ENCODE measurements at places on chromosomes 13 and 19.

- DNase-seq: no peak
These were observed 13.5 kb downstream of the PPP1R13L start for GRCh38 chr19:45391346-45391745.

DNA sequence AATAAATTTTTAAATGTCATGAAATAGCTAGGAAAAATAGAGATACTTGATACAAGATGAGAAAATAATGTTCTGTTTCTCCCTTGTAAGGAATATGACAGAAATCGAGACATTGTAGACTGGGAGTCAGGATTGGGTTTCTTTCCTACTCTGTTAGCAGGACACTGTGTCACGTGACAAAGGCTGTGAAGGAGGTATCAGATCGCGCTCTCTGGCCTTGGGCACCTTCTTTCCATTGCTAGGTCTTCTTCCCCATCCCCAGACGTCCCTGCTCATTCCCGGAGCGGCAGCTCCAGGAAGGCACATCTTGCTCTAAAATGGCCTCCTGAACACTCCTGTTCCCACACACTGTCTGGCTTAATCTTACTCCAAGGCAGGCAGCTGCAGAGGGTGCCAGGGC lies 133.4 kb downstream of the TM9SF2 start:
- no peak for DNase-seq

GRCh38 chr13:40540328-40541044 lies 126.0 kb downstream of the FOXO1 start:
- DNase-seq: no peak

DNA sequence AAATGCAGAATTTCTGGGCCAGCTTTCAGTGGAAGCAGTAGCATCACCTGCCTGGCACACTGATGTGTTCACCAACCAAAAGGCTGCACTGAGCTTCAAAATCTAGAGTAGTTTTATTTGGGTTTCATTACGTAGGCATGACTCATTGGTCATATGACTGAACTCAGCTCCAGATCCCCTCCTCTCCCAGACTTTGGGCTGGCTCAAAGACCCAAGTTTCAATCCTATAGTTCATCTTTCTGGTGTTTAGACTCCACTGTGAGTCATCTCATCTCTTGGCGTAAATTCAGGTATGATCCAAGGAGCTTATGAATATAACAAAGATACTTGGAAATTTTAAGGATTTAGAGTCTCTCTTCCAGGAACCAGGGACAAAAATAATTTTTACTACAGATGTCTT lies 17.7 kb downstream of the ZMYM5 start:
- DNase-seq: no peak

- no peak for DNase-seq
These were observed 122.0 kb downstream of the SIPA1L3 start for GRCh38 chr19:38028913-38029510.

- DNase-seq: peak; percentile 60
These were observed 148.9 kb downstream of the SHISA2 start for GRCh38 chr13:25902891-25903341.

DNA sequence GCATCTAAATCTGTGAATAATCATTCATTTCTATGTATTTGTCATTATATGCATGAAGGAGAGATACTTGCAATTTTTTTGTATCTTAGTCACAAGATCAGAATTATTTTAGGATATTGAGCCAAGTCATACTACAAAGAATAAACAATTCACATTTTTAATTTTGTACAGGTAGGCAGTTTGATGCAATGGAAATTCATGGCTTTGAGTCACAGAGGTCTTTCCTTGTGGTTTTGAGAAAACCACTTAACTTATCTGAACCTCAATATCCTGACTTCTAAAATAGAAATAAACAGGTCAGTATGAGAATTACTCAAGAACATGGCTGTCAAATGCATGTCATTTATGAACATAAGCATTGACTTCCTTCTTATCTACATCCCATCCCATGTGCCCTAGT lies 221.4 kb upstream of the SLC10A2 start:
- no peak for DNase-seq

GRCh38 chr19:2627319-2627829 lies 75.1 kb downstream of the GNG7 start:
- no peak for DNase-seq

- no peak for DNase-seq
These were observed 184.3 kb downstream of the MYO16 start for GRCh38 chr13:108813587-108814170.

- DNase-seq: no peak
These were observed 78.2 kb upstream of the MIR17HG start for GRCh38 chr13:91269237-91269636.

DNA sequence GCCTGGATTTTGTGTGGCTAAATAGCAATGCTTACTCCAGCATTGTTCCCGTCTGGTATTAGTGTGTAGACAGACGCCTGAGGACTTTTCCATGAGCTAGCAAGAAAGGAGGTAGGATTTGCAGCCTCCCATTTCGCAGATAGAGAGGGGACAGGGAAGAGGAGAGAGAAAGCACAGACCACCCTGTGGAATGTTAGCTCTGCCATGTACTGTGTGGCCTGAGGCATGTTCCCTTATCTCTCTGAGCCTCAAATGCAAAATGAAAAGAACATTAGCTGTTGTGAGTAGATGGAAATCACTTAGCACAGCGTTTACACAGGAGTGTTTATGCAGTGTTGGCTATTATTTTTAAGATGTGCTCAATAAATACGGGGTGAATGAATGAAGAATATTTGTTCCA lies 45.5 kb downstream of the OLFM4 start:
- no peak for DNase-seq

DNA sequence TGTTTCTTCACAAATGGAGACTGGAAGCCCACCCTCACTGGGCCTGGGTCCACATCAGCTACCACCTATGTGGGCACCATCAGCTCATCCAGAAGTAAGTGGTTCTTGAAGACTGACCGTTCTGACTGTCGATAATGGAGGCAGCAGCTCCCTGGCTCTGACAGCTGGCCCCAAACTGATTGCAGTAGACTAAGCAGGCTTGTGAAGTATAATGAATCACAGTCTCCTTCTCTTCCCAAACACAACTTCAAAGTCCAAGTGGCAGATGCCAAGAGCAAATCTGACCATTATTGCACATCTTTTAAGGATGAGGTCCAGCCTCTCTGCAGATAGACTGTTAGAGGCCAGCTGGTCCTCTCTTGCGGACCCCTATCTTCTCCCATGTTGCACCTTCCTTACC lies 574.4 kb upstream of the KLF12 start:
- no peak for DNase-seq

DNA sequence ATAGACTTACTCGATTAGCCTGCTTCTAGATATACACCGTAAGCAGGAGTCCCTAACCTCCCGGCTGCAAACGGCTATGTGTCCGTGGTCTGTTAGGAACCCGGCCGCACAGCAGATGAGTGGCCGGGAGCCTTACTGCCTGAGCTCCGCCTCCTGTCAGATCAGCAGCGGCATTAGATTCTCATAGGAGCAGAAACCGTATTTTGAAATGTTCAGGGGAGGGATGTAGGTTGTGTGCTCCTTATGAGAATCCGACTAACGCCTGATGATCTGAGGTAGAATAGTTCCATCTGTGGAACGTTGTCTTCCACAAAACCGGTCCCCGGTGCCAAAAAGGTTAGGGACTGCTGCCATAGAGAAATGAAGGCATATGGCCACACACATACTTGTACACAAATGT lies 1491.9 kb downstream of the SLITRK5 start:
- no peak for DNase-seq

GRCh38 chr13:75395901-75396300 lies 86.1 kb downstream of the TBC1D4 start:
- no peak for DNase-seq

DNA sequence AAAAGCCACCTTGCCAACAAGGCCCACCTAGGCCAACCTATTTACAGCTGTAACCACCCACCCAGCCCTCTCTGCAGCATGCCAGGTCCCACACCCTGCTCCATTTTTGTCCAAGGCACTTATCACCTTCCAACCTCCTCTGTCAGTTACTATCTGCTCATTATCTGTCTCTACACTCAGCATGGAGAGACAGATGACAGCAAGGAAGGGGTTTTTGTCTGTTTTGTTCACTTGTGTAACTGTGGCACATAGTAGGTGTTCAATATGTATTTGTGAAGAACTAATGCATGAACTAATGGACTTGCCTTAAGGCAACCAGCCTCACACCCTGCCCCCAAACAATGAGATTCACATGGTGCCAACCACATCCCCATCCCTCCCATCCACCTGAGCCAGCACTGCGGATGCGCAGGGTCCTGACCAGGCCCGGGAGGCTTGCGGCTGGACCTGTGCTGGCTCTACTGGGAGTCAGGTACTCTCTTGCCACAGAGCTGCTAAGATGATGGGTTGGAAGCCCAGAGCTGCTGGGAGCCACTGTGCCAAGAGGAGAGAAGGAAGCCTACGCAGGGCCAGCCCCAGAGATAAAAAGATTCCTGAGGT lies 17.3 kb downstream of the DEDD2 start:
- no peak for DNase-seq

GRCh38 chr13:28754698-28755545 lies 36.2 kb upstream of the SLC46A3 start:
- DNase-seq: no peak

DNA sequence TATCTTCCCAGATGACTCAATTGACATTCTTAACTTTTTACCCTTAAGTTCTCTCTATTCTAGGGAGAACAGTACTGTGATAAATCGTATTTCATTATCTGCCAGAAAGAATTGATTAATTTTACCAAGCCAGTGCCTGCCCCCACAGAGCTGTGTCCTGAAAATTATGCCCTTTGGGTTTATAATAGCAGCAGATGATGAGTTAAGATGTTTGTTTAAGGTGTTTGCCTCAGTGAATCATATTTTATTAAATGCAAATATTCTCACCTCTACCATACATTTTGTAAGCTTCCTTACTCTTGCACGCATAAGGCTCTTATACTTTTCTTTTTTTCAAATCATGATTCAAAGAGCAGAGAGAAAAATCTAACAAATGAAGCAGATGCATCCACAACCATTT lies 318.6 kb downstream of the DCT start:
- DNase-seq: no peak

DNA sequence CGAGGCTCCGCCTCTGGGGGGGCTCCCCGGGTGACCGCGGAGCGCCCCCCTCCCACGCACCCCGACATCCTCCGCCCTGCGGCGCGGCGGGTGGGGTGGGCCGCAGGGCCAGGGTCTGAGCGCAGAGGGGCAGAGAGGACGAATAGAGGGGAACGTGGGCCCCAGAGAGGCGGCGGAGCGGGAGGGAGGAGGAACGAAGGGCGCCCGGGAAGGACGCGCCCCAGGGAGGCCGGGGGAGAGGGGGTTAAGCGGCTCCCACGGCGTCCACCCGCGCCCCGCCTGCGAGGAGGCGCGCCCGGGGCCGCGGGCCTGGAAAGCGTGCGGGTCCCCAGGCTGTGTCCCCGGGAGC lies 1.0 kb downstream of the HCN2 start:
- no peak for DNase-seq

DNA sequence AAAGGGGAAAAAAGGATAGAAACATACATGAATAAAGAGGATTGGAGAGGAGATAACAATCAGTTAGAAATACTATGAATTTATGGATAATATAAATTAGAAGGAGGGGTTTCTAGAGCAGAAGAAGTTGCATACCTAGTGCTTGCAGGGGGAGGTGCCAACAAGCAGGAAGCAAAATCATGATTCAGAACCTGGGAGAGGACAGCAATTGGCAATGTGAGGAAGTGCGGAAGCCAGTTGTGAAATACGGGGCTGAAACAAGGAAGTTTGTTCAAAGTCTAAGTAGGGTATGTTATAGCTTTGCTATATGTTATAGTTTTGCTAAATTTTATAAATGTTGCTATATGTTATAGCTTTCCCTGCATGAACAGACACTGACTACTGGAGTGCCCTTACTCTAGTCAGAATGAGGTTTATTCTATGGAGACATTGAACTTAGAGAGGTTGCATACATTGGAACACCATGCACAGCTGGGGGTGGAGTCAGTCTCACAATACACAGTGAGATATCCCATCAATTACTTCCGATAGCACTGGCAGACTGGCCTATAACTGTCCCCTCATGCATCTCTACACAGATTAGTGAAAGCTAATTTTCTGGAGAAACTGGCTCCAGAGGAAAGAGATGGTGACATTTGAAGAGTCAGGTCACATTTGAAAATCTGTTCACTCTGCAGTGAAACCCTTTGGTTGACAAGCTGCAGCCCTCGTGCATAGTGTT lies 92.1 kb downstream of the GPC6 start:
- no peak for DNase-seq

DNA sequence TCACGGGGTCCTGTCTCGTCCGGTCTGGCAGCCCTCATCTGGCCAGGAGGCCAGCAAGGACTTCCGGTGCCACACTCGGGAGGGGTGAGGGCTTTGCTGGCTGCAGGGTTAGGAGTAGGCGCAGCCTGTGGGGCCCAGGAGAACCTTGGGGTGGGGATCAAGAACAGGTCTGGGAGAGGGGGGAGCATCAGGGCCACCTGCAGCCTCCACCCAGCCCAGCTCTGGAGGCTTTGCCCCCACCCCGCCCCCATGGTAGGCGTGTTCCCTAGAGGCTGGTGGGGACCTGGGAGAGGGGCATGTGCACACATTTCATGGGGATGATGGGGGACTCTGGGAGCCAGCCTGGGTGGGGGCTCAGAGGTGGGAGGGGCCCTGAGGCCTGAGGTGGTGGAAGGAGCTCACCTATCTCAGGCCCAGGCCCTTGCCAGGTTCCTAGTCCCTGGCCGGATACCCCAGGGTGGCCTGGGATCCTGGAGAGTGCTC lies 23.3 kb downstream of the WTIP start:
- DNase-seq: peak; percentile 32

DNA sequence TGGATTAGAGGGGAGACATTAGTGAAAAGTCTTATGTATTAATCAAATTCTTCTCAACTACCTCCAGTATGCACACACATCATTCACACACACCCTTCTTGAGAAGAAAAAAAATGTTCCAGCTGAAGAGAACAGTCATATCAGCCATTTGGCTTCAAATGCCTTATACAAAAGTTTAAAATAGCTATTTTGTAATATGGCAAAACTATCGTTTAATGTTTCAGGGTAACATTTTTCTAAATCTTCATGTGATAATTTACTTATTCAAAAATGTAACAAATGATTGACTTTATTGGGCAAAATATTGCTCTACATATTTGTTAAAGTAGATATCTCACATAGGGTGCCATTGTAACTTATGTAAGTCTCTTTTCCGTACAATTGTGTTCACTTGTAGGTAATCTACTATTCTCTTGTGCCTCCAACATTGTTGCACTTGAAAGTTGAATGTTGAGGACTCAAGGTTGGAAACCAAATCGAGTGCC lies 13.6 kb downstream of the ZIC2 start:
- no peak for DNase-seq

DNA sequence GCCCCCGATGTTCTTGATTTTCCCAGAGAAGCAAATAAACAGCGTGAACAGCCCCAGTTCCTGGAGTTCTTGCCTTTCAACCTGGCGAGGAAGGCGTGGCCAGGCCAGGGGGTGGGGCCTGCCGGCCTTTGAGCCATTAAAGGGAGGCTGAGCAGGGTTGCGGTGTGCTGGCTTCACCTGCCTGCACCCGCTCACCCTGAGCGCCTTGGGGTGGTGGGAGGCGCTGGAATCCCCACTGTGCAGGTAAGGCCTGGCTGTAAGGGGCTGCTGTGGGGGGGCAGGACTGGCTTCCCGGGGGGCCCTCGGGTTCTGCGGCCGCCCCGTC lies 2.7 kb upstream of the MISP start:
- no peak for DNase-seq

- no peak for DNase-seq
These were observed 51.2 kb upstream of the ABCC4 start for GRCh38 chr13:95352486-95352885.

GRCh38 chr13:101343128-101343787 lies 73.0 kb downstream of the NALCN start:
- DNase-seq: no peak

- no peak for DNase-seq
These were observed 610 bp downstream of the ZNF791 start for GRCh38 chr19:12611361-12611699.

All from activated CD8-positive, alpha-beta memory T cell treated with anti-CD3 and anti-CD28 coated beads, Interleukin-2, amount 10 ng/mL, durations not matched to agents 7 days and 5 days (primary cell).